ENCODE measurements at places on chromosomes 7 and 10.

GRCh38 chr7:108136191-108136688 lies 6.1 kb upstream of the LAMB4 start:
- DNase-seq, result no peak

DNA sequence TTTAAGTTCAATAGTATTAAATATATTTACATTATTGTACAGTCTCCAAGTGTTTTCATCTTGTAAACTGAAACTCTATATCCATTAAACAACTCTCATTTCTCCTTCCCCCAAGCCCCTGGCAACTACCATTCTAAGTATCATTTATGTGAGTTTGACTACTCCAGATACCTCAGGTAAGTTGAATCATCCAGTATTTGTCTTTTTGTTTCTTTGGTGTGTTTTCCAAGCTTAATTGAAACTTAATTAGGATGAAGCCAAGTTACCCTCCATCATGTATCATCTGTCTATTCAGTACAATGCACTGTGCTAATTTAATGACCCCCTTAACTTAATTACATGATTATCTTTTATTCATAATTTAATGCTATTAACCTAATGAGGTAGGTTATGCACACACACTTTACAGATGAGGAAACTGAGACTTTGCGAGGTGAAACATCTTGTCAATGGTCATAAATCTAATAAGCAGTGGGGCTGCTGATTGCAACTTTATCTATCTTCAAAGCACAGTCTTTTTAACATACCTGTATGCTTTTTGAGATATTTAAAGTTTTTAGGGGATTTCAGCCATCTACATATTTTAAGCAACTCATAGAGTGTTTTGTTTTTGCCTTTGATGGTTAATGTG lies 663 bp downstream of the MACC1 start:
- DNase-seq, result no peak

DNA sequence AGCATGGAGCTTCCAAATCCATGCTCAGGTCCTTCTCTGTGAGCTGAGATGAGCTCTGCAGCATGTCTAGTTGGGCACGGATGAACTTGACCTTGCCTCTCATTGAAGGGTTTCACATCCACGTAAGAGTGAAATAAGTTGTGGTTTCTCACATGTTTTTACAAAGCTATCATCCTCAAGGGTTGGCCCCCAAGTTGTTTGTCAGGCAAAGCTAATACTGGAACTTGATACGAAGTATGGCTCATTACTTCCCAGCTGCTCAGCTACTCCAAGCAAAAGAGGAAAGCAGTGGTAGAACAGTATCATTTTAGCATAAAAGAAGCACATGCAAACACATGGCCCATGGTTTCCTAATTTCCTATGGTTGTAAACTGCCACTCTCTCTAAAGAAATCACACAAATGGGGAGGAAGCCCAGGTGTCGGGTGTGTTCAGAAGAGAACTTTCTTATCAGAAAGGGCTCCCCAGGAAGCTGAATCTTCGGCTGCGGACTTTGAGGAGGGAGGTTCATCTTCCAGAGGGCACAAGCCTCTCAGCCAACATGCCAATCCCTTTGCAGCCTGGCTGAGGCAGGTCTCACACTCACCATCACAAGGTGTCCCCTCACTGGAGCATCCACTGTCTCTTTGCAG lies 45.3 kb downstream of the PDLIM1 start:
- no peak for DNase-seq

GRCh38 chr10:35126062-35126529 lies 550 bp upstream of the CREM start:
- DNase-seq, result no peak

GRCh38 chr10:49082766-49083165 lies 32.6 kb downstream of the VSTM4 start:
- no peak for DNase-seq

- no peak for DNase-seq
Measured at GRCh38 chr10:103854686-103855391, 537 bp downstream of the SH3PXD2A start.

DNA sequence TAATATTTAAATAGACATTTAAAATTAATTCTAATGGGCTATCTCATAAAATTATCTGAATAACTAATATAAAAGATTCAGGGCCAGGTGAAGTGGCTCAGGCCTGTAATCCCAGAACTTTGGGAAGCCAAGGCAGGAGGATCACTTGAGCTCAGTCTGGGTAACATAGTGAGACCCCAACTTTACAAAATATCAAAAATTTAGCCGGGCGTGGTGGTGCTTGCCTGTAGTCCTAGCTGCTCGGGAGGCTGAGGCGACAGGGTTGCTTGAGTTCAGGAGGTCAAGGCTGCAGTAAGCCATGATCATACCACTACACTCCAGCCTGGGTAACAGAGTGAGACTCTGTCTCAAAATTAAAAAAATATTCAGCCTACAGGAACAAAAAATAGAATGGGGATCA lies 12.5 kb downstream of the NOBOX start:
- no peak for DNase-seq

DNA sequence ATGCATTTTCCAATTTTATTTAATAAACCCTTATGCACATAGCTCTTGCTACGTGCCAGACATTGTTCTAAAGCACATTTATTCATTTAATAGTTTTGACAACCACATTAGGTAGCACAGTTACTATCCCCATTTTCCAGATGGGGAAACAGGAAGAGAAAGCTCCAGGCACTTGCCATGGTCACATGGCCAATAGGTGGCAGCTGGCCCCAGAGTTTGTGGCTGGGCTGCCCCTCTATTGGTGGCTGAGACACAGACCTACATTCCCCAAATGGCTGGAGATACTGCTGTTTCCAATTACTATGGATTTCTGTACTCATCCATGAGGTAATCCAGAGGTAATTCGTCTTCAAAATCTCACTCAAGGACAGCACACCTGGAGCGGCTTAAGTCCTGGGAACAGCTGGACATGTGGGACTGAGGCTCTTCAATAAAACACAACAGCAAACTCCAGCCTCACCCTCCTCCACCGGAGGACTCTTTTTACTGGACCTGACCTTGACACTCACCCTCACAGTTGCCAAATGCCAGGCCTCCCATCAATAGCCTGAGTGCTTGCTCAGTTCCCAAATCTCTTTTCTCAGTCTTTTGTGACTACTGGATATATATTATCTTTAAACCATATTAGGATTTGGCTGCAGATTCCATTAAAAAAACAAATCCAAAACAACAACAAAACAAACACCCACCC lies 106.1 kb downstream of the CLEC2L start:
- DNase-seq, result no peak

GRCh38 chr7:149296368-149296767 lies 34.4 kb downstream of the ZNF783 start:
- DNase-seq, result no peak

- no peak for DNase-seq
Measured at GRCh38 chr10:126536656-126537055, 133.8 kb downstream of the C10orf90 start.

DNA sequence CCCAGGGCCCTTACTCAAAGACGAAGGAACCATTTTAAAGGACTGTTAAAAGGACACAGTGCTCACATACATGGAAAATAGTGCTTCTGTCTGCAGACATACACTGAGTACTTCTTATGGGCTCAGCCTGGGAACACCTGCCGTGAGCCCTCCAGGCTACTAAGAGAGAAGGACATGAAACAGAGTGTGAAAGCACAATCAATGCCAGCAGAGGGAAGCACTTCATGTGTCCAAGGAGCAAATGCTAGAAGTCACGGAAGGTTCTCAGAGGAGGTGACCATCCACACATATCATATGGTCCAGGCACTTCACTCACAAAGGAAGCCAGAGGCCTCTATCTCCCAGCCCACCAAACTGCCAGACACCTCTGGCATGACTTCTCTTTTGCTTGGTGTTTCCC lies 15.5 kb downstream of the ELMO1 start:
- no peak for DNase-seq

- no peak for DNase-seq
Measured at GRCh38 chr7:15507171-15507570, 54.6 kb downstream of the AGMO start.

- DNase-seq, result peak; percentile 13
Measured at GRCh38 chr10:60235001-60235400, 154.7 kb downstream of the ANK3 start.

- DNase-seq, result no peak
Measured at GRCh38 chr10:95319239-95319638, 28.4 kb upstream of the PDLIM1 start.

- no peak for DNase-seq
Measured at GRCh38 chr10:113320211-113320610, 232.6 kb upstream of the HABP2 start.

DNA sequence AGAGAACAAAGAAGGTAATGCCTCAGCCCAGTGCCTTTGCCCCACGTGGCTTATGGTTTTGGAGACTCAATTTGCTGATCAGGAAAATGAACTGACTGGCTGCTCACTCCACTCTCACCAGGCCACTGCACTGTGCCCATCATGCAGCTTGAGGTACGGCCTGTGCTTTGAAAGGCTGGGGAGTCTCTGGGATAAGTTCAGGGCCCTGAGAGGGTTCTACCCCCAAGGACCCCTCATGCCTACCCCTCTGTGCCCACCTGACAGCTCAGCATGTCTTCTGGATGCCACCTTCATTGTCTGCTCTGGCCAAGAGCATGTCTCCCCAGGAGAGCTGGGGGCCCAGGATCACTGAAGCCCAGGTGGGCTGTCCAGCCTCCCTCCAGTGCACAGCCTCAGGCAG lies 45.5 kb upstream of the ZNF722 start:
- DNase-seq, result no peak

- no peak for DNase-seq
Measured at GRCh38 chr7:103706805-103707204, 260.8 kb upstream of the SLC26A5 start.

DNA sequence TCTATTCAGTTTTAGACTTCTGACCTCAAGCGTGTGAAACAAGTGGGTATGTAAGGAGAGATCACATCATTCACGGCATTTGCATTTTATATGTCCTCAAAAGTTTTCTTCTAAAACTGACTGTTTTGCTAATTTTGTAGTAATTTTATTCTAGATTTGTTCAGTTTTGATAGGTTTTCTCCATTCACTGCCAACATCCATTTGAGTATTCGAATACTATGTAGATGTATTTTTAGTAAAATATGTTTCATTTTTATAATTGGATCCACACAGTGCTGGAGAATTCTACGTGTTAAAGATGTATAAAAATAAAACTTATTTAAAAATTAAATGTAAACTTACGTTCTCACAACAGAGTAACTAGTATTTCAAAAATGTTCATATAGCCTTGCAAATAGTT lies 503.0 kb downstream of the CNTNAP2 start:
- no peak for DNase-seq

DNA sequence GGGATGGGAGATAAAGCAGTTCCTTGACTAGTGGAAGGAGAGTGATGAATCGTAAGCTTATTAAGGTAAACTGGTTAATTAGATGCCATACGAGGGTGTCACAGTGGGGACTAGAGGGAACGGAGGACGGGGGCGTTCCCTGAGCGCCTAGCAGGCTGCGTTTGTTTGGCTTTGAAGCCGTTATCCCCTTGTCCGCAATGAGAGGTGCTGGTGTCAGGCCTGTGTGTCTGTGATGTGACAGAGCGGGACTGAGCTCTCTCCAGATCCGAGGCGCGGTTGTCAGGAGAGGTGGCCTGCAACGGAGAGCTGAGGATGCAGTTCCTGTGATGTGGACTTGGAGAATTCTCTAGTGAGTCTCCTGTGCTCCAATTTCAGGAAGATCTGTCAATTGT lies 60.0 kb upstream of the PRPS1L1 start:
- DNase-seq, result no peak

GRCh38 chr7:143381427-143382125 lies 431 bp downstream of the ZYX start:
- DNase-seq, result peak; percentile 38

DNA sequence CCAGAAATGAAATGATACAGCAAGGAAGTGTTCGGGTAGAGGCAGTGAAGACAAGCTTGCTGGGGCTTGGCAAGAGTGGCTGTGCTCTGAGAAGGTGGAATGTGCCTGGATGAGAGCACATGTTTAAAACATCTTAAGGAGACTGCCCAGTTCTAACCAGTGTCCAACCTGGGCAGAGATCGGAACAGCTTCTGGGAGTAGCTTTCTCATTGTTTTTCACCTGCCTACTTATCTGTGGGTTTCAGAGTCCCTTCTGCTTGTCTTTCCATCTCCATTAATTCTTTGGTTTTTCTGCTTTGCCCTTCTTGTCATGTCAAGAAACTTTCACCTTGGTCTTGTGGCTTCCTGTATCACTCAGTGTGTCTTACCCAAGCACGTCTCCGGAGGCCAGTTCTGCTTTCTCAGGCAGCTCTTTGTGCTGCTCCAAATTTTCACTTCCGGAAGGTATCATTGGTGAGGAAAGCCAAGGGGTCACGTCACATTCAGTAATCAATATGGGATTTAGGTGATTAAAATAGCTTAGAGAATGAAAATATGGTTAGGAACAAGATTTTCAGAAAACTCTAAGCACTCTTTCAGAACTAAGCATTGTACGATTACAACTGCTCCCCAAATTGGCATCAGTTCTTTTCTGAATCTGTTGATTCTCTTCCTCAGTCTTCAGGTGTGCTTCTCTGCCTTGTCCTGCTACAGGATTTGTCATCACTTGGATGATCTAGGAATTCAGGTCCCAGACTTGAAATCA lies 5.5 kb upstream of the LAMB4 start:
- no peak for DNase-seq

DNA sequence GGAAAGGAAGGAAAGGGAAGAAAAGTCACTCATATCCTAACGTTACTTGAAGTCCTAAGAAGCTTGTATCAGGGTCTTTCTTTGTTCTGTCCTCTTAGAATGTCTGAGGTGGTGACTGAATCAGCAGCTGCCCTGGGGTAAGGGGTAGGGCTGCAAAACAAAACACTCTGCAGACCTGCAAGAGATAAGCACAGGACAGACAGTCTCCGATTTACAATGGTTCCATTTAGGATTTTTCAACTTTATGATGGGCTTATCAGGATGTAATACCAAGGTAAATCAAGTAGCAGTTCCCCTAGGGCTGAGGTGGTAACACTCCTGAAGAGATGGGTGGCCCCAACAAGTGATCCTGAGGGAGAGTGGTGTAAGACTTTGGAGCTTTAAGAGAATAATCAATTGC lies 16.5 kb downstream of the KDM7A start:
- no peak for DNase-seq

DNA sequence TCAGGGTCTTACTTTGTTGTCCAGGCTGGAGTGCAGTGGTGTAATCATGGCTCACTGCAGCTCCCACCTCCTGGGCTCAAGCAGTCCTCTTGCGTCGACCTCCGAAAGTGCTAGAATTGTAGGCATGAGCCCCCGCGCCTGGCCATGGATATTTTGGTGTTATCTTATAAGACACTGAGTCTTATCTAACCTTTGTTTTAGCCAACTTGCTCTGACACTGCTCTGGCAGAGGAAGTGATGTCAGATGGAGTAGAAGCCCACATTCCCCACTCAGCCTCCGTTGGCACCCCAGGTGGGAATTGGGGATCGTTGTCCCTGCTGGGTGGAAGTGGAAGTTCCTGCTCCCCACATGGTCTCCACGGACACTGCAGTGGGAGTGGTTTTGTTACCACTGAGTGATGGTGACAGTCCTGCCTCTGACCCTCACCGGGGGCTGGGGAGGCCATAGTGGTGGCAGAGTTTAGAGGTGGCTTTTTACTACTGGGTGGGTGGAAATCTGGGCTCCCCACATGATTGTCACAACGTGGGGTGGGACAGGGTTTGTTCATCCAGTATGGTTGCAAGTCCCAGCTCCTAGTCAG lies 98.9 kb downstream of the ANKRD61 start:
- no peak for DNase-seq

GRCh38 chr10:60093317-60093716 lies 187.0 kb upstream of the CCDC6 start:
- DNase-seq, result no peak
